ENCODE measurements at places on chromosomes 2 and 18.

GRCh38 chr2:150767991-150768746, 280.7 kb upstream of the RND3 start:
- peak; percentile 24 for DNase-seq

DNA sequence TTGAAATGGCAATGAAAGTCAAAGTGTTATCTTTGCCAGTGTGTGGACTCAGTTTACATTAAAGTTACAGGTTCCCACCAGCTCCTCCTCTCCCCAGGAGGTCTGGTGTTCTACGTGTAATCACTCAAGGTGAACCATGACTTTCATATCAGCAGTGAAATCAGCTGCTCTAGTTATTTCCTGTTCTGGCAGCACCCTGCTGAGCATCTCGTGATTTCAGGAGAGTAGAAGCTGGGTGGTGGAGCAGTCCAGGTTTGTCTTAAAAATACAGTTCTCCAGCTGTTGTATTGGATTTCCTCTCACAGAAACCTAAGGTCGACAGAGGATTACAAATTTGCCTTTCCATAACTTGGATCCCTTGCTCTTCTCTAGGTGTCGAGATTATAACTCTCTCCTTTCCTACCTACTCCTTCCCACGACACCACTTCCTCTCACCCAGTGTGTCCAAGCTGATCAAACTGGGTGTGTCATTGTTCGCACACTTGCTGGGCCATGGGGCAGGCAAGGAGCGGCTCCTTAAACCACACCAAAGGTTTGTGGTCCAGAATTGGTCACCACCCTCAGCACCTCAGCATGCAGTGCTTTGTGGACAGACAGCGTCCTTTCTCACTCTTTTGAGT, 13.0 kb upstream of the ARHGAP25 start:
- DNase-seq = no peak

GRCh38 chr2:224570328-224570993, 14.7 kb downstream of the CUL3 start:
- DNase-seq = peak; percentile 71

- DNase-seq = no peak
These were observed 72.2 kb downstream of the DSC3 start for GRCh38 chr18:30970196-30970816.

- no peak for DNase-seq
These were observed 14.3 kb upstream of the CCDC85A start for GRCh38 chr2:56169521-56169920.

GRCh38 chr2:227865291-227865690, 6.1 kb upstream of the DAW1 start:
- no peak for DNase-seq

DNA sequence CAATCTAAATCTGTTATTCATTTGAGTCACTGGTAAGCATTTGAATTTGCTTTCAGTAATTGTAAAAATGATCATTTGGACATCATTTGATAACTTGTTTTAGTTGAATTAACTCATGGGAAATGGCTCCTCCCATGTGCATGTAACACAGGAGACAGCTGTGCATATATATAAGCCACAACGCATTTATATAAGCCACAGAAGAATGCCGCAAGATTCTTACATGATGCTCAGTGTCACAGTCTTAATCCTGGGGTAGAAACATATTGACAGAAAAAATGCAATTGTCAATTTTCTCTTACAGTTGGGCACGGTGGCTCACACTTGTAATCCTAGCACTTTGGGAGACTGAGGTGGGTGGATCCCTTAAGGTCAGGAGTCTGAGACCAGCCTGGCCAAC, 13.3 kb upstream of the IAH1 start:
- DNase-seq = no peak

- no peak for DNase-seq
These were observed 1443.0 kb upstream of the LRRTM1 start for GRCh38 chr2:81747481-81748070.

DNA sequence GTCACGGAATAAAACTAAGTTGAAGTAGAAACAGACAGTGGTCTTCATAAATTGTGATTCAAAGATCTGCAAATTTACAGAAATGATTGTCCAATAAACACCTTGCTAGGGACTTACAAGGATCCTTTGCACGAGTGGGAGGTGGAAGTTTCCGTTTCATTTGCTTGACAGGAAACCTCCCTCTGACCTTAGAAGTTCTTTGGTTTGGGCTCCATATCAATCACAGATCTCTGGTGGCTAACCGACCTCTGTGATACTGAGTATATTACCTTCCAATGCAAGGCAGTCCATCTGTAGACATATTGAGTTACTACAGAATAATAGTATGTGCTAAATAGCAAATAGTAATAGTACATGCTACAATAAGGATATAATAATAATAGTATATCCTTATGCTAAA, 33.7 kb upstream of the RNF152 start:
- no peak for DNase-seq

GRCh38 chr2:113000436-113000835, 4.8 kb upstream of the IL36A start:
- no peak for DNase-seq

- DNase-seq = no peak
These were observed 96.5 kb downstream of the ZFP36L2 start for GRCh38 chr2:43129676-43130547.

DNA sequence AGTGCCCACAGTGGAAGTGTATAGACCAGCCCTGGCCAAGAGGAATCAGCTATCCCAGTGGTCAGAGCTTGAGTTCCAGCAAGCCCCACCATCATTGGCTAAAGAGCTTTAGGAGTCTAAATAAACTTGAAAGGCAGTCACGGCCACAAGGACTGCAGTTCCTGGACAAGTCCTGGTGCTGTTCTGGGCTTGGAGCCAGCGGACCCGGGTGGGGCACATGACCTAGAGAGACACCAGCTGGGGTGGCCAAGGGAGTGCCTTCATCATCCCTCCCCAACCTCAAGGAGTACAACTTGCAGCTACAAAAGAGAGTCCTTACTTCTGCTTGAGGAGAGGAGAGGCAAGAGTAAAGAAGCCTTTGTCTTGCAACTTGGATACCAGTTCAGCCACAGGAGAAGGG, 439.8 kb upstream of the TMEFF2 start:
- no peak for DNase-seq

DNA sequence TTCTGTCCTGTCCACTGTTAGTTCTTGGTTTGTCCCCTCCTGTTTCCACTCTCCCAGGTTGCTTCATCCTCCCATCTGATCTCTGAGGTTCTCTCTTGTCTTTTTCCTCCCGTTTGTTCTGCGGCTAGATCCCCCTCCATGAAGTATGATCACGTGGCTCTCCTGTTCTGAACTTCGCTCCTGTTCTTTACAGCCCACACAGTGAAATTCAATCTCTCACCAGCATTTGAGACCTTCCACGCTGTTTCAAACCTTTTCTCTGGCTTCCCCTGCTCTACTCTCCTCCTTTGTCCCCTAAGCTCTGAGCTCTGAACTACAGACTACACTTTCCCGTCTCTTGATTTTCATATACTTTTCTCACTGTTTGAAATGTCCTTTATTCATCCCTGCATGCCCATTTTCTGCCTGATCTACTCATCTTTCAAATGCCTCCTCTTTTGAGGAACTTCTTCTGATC, 83.5 kb downstream of the OSBPL6 start:
- DNase-seq = no peak

GRCh38 chr18:59022167-59022945, 117.3 kb upstream of the SEC11C start:
- DNase-seq = no peak

- no peak for DNase-seq
These were observed 82.0 kb downstream of the SMAD7 start for GRCh38 chr18:48868468-48869466.

- no peak for DNase-seq
These were observed 6.9 kb downstream of the YES1 start for GRCh38 chr18:805008-805754.

DNA sequence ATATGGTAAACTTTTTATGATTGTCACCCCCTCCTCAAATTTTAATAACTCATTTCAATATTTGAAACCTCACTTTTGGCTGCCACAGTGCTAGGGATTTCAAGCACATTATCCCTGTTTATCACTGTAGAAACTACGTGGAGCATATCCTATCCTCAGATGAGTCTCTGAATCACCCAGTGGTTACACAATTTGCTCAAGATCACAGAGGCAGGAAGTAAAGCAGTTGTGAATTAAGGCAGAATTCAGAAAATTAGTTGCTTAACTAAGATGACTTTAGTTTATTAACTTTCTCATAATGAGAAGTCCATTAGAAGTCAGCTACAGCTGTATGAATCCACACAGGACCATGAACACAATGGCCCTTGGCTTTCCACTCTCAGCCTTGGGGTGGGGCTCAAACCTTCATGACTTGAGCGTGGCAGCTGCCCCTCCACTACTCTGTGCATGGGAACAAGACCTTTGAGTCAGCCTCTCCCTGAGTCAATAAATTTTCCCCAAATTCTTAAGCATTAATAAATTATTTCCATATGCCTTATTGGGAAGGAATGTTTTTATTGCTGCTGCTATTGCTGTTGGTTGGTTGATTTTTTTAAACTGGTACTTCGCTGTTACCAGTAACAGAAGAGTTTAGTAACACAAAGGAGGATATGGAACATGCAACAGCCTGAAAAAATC, 369.0 kb downstream of the CBLN2 start:
- peak; percentile 87 for DNase-seq

- no peak for DNase-seq
These were observed 373.5 kb upstream of the MYT1L start for GRCh38 chr2:2704428-2705090.

DNA sequence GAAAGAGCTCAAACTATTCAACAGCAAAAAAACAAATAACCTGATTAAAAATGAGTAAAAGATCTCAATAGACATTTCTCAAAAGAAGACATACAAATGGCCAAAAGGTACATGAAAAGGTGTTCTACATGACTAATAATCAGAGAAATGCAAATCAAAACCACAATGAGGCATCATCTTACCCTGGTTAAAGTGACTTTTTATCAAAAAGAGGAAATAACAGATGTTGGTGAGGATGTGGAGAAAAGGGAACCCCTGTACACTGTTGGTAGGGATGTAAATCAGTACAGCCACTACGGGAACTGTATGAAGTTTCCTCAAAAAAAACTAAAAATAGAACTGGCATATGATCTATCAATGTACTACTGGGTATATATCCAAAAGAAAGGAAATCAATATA, 39.8 kb upstream of the TMEM163 start:
- no peak for DNase-seq

- DNase-seq = no peak
These were observed 959 bp upstream of the TUBA4B start for GRCh38 chr2:219252084-219252483.

GRCh38 chr2:173358616-173359015, 3.9 kb downstream of the CDCA7 start:
- no peak for DNase-seq

DNA sequence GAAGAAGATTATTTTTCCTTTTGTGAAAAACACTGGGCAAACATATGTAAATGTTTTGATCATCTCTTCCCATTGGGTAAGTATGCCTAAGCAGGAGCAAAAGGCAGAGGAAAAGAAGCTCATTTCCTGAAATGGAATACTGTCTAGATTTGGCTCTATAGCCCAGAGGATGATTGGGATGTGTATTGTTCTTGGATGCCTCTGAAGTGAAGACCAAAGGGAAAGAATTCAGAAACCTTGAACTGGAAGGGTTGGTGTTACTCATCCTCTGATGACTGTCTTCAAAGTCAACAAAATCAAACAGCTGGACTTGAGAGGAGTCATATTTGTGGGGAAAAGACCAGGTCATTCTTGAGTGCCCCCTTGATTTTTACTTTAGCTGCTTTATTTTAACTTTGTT, 112.6 kb upstream of the NT5C1B start:
- no peak for DNase-seq

GRCh38 chr18:25243754-25244153, 108.2 kb downstream of the ZNF521 start:
- no peak for DNase-seq

DNA sequence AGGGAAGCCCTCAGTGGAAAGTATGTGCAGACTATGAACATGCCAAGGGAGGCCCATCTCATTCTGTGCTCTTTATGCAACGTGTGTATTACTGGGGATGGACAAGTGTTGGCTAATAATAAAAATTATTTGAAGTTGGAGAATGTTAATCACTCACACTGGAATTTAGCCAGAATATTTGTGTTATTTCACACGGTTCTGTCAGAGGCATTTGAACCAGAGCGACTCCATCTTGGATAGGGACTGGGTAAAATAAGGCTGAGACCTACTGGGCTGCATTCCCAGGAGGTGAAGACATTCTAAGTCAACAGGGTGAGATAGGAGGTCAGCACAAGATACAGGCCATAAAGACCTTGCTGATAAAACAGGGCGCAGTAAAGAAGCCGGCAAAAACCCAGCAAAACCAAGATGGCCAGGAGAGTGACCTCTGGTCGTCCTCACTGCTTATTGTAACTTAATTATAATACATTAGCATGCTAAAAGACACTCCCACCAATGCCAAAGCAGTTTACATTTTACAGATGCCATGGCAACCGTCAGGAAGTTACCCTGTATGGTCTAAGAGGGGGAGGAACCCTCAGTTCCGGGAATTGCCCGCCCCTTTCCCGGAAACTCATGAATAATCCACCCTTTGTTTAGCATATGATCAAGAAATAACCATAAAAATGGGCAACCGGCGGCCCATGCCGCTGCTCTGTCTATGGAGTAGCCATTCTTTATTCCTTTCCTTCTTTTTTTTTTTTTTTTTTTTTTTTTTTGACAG, 2.6 kb upstream of the FZD5 start:
- DNase-seq = no peak

- no peak for DNase-seq
These were observed 89.5 kb downstream of the NBAS start for GRCh38 chr2:15471606-15472005.

- DNase-seq = no peak
These were observed 994.7 kb upstream of the POU3F3 start for GRCh38 chr2:103859238-103859637.

- no peak for DNase-seq
These were observed 26.9 kb downstream of the GPR55 start for GRCh38 chr2:230898016-230898712.

DNA sequence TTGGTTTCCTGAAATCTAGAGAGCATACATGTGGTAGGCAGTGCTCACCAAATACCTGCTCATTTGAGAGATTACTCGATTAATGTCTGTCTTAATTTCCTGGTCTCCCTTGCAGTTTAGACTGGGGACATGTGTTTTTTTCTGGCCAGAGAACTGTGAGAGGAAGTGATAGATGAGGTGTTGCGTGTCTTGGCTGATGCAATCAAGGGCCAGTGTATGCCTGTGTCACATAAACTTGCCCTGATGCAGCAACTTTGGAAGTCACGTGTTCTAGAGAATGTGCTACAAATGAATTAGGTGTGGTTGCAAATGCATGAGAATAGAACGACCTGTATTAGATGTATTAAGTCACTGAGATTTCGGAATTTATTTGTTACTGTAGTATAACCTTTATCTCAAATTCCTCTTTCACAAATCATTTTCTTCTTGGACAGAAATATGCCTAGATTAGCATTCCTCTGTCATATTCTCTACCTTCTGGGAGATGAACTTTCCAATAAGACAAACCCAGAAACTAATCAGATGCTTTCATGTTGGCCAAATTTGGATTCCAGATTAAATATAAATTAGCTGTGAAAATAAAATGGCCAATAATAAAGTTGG, 9.9 kb upstream of the IL1A start:
- peak; percentile 66 for DNase-seq

- DNase-seq = no peak
These were observed 895 bp upstream of the GLS start for GRCh38 chr2:190879474-190880377.

Data from fibroblast of skin of left quadriceps (primary cell).